Heart left ventricle (tissue), 16 donors: ENCODE measurements at places on chromosomes 6 and 20. TPM values are rescaled to one million over a fixed set of nuclear protein-coding genes. Genes with fewer than 3 reads are reported as not detected.

The HLA-DMB gene
- 9.3 TPM for total RNA-seq

The PCK1 gene
- 4.3 TPM for total RNA-seq

The C6orf141 gene
- total RNA-seq = not detected

The ACOT8 gene
- total RNA-seq = 31.4 TPM

The MYBL2 gene
- total RNA-seq = not detected

The EDEM2 gene
- 11.4 TPM for total RNA-seq

The PAX1 gene
- total RNA-seq = not detected

The NOX3 gene
- not detected for total RNA-seq

The IP6K3 gene
- 57.9 TPM for total RNA-seq

The RBM39 gene
- total RNA-seq = 107 TPM

The MOG gene
- 2.3 TPM for total RNA-seq

The TREM1 gene
- total RNA-seq = 0.50 TPM

The RBBP8NL gene
- not detected for total RNA-seq

The ZKSCAN4 gene
- total RNA-seq = 2.1 TPM

The STX7 gene
- total RNA-seq = 24.8 TPM

The PTCHD4 gene
- total RNA-seq = 0.37 TPM

The VNN1 gene
- 0.57 TPM for total RNA-seq

The MEP1A gene
- not detected for total RNA-seq

The CPNE5 gene
- total RNA-seq = 111 TPM

The FAM83C gene
- not detected for total RNA-seq

The MCUR1 gene
- 32.0 TPM for total RNA-seq

The ARMH2 gene
- total RNA-seq = not detected

The C6orf58 gene
- not detected for total RNA-seq

The TRIM10 gene
- total RNA-seq = not detected

The NKX2-2 gene
- total RNA-seq = not detected

The RHAG gene
- total RNA-seq = 0.42 TPM

The ARMC12 gene
- not detected for total RNA-seq

The BLTP3A gene
- 36.8 TPM for total RNA-seq

The CLDN20 gene
- total RNA-seq = not detected

The FAM210B gene
- 48.3 TPM for total RNA-seq

The BFSP1 gene
- 1.4 TPM for total RNA-seq

The CLPSL2 gene
- not detected for total RNA-seq

The CCND3 gene
- 33.9 TPM for total RNA-seq

The LY6G6C gene
- total RNA-seq = not detected

The GRIK2 gene
- total RNA-seq = 1.2 TPM

The EYS gene
- not detected for total RNA-seq
